ENCODE measurements at places on chromosomes 11 and 22. TPM values are rescaled to one million over a fixed set of nuclear protein-coding genes. Genes with fewer than 3 reads are reported as not detected.

GRCh38 chr11:16293204-16293681 lies 63.1 kb downstream of the SOX6 start:
- DNase-seq, result no peak

DNA sequence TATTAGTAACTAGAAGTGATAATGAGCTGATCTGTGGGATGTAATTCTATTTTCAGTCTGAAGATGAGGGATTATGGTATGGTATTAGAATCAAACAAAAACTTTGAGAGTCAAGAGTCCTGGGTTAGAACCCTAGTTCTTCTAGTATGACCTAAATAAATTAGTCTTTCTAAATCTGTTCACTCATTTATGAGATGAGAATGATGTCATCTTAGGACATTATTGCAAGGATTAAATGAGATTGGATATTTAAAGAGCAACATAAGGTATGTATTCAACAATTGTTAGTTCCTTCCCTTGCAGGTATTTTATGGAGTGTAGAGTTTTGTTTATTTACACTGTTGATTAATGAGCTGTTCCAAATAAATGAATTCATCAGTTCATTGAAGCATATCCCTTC lies 21.8 kb downstream of the EMSY start:
- no peak for DNase-seq

The RAB39A gene
- not detected for total RNA-seq

DNA sequence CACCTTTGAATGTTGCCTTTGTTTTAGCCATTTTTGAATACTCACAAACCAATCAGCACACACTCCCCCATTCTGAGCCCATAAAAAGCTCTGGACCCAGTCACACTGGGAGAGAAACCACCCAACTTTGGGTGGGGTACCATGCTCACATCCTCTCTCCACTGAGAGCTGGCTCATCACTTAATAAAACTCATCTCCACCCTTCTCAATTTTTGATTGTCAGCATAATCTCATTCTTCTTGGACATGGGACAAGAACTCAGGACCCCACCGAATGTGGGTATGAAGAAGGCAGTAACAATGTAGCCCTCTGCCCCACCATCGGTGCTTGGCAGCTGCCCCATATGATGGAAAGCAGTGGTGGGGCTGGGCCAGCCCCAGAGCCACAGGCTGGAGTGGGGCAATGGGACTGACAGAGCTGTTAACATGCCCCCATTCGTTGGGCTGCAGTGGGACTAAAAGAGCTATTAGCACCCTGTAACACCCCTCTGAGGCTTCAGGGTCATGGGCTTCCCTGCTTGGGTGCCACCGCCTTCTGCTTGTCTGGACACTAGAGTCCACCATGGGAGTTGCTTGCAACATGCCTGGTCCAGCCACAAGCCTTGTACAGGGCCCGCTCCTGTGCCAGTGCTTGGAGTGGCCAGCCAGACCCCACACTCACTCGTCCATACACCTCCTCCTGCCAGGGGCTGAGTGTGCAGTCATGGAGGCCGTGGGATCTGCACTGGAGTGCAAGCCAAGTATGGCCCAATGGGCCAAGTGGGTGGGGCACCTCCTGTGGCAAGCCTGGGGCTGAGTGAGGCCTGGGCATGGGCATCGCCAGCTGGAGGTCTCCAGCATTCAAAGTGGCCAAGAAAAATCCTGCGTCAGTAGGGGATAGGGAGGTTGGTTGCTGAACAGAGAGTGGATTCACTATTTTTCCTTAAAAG lies 471.1 kb downstream of the TBC1D22A start:
- no peak for DNase-seq

DNA sequence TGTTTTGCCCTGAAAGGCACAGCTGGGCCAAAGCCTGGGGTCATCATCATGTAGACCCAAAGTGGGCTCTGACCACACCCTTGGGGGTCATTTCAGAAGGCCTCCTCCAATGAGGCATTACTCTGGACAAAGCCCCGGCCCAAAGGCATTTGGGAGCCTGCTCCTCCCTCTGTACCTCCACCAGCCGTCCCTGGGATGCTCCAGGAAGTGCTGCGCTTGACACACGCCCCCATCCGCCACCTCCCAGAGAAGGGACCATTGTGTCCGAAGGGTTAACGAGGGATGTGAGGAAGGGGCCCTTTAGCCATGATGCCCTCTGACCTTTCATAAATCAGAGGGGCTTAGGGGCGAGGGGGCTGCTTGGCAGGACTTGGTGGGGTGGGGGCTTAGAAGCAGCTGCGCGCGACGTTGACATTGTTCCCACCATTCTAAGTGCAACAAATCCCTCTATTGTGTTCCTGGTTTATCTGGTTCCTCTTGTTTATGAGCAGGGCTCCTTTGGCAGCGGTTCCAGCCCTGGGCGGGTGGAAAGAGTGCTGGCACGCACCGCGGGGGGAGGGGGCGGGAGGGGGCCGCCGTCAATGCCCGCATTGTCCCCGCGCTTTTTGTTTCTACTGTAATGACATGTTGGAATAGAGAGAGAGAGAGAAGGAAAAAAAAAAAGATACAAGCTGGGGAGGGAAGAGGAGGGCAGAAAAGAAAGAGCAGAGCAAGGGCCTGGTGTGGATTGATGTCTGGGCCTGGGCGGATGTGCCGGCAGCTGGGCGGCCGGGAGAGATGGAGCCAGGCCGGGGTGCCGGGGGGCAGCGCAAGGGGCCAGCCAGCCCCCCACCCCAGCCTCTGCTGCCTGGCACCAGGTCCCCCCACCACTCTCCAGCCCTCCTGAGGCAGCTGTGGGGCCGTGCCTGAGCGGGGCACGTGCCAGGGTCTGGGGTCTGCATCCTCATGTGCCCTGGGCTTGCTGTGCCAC lies 32.1 kb upstream of the SOX10 start:
- no peak for DNase-seq

DNA sequence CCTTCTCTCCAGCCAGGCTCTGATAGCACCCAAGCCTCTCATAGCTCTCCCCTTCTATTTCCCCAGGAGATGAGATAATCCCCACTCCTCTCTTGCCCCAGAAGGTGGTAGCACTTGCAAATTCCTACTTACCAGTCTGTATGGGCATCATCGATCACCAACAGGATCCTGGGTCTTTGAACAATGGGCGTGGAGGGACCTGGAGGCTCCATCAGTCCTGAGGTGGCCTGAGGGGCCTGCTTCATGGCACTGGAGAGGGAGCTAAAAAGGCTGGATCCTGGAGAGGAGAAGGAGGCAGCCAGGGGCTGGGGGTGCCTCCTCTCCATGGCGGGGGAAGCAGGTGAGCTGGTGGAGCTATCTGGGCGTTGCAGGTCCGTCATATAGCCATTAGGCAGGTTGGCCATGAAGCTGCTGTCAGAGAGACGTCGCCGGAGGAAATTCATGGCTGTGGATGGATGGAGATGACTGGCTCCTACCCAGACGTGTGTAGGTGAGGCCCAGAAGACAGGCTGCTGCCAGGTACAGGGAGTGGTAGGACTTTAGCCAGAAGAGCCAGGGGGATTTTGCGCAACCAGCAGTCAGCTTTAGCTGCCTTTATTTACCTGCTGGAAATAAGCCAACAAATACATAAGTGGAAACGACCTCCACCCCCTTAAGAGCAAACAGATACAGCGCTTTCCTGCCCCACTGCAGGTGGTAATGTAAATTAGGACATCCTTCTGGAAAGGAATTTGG lies 51.8 kb downstream of the SYN3 start:
- DNase-seq, result no peak

- no peak for DNase-seq
Measured at GRCh38 chr22:49205483-49205800, 622.2 kb downstream of the BRD1 start.

DNA sequence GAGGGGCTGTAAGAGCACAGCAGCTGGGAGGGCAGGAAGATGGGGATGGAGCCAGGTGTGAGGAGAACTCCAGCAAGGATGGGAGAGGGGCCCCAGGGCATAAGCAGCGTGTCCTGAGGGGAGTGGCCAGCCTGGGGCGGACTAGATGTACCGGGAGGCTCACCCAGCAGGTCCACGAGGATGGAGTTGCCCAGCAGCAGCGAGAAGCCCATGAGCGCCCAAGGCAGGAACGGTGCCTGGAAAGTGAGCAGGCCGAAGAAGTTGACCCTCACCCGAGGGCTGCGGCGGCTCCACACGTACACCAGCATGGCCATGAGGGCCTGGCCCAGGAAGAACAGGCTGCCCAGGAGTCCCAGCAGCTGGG lies 1.3 kb downstream of the DERL3 start:
- DNase-seq, result no peak

DNA sequence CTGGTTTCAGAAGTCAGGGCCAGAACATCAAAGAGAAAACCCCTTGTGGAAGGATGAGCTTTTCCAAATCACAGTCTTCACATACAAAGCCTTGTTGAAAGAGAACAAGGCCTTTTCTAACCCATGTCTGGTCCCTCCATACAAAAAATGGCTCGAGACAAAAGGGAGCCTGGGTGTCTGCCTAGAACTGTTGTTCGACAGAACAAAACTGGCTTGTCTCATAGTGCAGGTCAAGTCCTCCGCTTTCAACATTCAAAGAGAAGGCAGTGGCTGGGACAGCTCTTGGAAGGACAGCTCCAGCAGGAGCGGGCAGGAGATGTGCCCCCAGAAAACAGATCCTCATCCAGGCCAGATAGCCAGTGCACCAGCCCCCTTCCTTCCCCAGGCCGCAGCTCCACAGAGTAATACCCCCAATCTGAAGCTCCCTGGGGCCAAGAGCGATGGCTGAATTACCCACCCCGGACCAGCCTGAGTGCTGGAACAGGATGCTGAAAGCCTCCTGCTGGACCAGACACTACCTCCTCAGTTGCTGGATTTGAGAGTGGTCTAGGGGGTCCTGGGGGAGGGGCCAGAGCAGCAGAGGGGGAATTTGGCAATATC lies 27.6 kb downstream of the USH1C start:
- no peak for DNase-seq

- peak; percentile 55 for DNase-seq
Measured at GRCh38 chr22:49212466-49212865, 615.2 kb downstream of the BRD1 start.

DNA sequence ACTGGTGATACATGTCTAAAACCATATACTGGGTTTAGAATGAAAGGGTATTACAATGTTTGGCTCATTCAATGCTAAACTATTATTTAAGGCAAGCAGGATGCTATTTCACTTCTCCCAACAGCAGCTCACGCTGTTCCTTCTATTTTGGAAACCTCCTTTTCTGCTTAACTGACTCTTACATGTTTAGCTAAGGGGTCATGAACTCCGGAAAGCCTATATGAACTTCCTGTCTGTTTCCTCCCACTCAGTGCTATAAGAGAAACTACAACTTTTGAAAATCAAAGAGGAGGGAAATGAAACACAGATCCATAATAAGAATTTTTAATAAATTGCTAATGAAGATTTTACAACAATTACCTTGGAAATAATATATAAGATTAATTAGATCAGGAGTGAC lies 30.9 kb downstream of the SLC36A4 start:
- DNase-seq, result no peak

The GNG3 gene
- not detected for total RNA-seq

The MEI1 gene
- 0.72 TPM for total RNA-seq

The C11orf52 gene
- 7.5 TPM for total RNA-seq

DNA sequence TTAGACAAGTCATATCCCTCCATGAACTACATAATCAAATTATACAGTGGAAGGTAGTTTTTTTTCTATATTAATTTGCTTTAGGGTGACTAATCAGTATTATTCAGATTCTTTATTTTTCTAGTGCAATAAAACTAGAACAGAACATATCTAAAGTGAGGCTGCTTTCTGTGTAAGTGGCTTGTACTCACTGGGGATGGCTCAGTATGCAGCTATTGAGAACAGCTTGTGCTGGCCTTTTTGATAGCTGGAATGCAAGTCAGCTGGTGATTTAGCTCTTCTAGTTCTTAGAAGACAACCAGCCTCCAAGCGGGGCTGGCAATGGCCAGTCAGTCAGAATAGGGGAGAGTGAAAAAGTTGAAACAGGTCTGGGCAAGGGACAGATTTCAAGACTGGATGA lies 119.4 kb downstream of the BLID start:
- DNase-seq, result no peak

GRCh38 chr11:48088682-48089050 lies 108.3 kb downstream of the PTPRJ start:
- peak; percentile 34 for DNase-seq

DNA sequence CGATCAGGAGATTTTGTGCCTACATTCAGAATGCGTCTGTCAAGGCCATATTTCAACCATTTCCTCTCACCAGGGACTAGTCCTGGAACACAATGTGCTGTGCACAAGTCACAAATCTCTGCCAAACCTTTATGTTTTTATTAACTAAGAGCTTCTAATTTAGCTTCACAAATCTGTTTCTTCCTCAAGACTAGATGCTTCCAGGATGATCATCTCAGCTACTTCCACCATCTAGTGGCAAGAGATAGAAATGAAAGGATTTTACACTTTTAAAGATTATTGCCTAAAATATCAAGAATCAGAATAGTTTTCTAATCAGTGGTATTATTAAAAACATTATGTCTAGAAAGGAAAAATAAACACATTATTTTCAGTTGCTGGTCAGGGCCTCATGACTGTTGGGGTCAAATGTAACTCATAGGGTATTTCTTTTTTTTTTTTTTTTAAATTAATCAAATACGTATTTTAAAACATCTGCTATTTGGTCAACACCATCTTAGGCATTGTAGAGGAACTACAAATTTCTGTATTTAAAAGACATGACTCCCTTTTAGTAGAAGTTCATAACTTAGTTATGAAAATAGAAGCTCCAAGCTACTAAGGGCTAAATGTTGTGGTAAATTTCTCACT lies 1102.6 kb downstream of the DLG2 start:
- no peak for DNase-seq

GRCh38 chr11:22728600-22729389 lies 62.4 kb downstream of the GAS2 start:
- DNase-seq, result no peak

- DNase-seq, result no peak
Measured at GRCh38 chr11:76551400-76551799, 106.6 kb downstream of the EMSY start.

- DNase-seq, result no peak
Measured at GRCh38 chr22:44464000-44464399, 34.0 kb downstream of the RTL6 start.

DNA sequence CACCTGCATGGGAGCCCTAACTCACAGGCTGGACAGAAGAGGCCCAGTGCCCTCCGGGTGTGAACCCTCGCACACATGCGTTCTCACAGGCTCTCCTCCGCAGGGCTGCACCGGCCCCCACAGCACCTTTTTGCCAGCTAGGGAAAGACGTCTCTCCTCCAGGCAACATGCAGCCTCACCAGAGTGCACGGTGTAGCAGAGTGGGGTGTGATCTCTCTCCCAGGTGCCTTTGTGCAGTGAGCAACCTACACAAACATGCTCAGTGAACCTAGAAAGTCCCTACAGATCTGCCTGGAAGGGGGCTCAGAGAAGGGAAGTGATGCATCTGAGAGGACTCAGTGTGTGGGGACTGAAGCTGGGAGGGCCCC lies 3.7 kb upstream of the CARNS1 start:
- DNase-seq, result no peak

The POU2AF2 gene
- not detected for total RNA-seq

DNA sequence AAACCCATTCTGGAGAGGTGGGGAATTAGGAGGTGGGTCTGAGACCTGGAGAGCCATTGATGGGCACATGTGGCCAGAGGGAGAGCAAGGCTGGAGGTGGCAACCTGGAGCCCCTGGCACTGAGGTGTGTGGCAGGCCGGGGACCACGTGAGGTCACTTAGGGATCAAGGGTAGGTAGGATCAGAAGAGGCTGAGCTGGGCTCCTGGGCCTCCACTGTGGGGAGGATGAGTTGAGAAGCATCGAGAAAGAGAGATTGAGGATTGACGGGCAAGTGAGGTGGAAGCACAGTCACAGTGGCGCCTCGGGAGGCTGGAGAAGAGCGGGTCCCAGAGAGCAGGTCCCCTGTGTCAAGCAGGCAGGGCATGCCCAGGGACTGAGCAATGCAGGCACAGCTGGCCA lies 4.1 kb downstream of the GNAZ start:
- DNase-seq, result no peak

All from suprapubic skin (tissue), 4 donors.